Left ventricle myocardium inferior (tissue), 1 donor: ENCODE measurements at places on chromosomes 3 and 15. TPM values are rescaled to one million over a fixed set of nuclear protein-coding genes. Genes with fewer than 3 reads are reported as not detected.

PLSCR5 gene
- total RNA-seq: not detected

- DNase-seq: no peak
Observed at GRCh38 chr3:94869059-94869547, 806.2 kb downstream of the NSUN3 start.

OR5K2 gene
- total RNA-seq: not detected

- peak; percentile 18 for DNase-seq
Observed at GRCh38 chr3:51099794-51100535, 285.1 kb upstream of the MANF start.

UROC1 gene
- total RNA-seq: not detected
